ENCODE measurements at places on chromosomes 11 and 22.

- DNase-seq, result no peak
These were observed 1.2 kb downstream of the TSPAN32 start for GRCh38 chr11:2302896-2303626.

DNA sequence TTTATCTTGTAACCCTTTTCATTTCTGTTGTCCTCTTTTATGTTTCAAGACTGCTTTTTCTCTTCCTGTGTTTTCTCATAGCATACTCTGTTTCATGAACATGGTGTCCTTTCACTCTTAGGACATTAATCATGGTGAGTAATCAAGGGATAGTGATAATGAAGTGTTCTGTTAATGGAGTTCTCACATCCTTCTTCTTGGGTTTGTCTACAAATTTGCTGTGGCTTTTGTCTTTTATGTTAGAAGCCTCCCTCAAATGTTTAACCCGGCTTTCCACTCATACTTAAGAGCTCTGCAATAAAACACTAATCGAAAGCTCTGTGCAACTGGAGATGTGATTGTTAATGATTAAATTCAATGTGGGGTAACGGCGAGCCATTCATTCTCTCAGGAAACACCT is 593.6 kb downstream of the NELL1 start:
- no peak for DNase-seq

DNA sequence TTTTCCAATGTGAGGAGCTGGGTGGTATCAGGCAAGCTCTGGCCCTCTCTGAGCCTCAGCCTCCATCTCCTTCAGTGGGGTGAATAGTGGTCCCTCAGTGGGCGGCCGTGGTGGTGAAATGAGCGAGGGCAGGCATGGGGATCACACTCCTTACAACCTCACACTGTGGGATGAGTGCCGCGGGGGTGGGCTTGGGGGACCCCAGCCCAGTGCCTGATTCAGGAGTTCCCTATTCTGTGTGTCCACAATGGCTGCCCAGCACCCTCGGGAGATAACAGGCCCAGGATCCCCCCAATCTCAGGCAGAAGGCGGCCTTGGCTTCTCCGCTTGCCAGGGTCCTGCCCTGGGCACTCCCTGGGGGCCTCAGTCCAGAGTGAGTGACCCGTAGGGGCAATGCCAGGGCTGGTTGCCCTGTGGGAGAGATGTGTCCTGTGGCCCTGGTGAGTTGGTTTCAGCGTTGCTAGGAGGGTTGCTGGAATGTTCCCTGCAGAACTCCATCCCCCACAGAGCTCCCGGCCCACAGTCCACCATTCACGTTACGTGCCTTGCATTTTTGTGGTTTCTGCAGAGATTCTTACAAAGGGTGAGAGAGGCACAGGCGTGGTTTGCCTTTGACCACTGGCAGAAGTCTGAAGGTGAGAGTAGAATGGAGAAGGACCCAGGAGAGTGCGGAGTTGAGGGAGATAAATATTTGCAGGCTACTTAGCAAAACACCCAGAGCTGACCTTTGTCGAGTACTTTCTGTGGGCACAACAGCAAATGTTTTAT is 2.9 kb downstream of the ALDH3B1 start:
- DNase-seq, result no peak

DNA sequence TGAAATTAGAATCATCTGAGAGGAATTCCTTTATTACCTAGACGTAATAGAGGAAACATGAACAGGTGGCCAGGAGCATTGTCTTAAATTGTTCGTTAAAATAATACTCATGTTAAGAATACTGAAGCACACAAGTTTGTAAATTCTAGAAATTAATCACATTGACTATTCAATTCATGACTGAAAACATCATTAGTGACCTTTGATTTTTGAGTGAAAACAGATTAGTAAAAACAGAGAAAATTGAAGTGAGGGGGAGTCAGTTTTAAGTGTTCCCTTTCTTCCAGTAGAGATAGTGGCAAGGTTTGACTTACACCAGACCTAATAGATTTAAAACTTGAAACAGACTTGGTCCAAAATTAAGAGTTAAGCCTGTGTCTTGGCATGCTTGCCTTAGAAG is 1.4 kb downstream of the ZFP91 start:
- DNase-seq, result no peak

DNA sequence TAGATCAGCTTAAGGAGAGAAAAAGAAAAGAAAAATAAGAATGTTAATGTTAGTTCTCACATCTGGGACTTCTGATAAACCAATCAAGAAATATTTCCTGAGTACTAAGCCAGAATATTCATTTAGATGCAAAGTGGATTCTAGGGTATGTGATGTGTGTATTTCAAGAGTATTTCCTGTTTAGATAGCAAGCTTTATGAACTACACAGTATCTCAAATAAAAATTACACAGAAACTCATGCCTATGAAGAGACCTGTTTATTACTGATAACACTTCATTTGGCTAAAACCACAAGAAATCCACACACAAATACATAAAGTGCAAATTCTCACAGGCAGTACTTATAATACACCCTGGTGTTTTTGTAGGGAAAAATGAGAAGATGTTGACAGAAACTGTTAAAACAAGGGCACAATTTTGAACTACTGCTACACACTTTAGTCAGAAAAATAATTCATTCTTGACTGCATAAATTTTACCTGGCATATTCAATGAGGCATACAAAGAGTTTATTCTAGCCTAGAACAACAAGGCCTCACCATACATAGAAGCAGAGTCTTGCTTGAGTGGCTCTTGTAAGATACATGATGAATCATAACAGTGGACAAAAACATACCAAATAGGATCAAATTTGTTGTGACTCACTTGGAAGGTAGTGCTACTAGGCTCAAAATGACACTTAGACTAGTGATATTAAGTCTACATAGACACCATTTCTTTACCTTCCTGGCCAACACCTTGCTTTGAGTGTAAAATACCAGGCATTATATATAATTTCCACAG is 18.8 kb upstream of the P4HA3 start:
- DNase-seq, result no peak

DNA sequence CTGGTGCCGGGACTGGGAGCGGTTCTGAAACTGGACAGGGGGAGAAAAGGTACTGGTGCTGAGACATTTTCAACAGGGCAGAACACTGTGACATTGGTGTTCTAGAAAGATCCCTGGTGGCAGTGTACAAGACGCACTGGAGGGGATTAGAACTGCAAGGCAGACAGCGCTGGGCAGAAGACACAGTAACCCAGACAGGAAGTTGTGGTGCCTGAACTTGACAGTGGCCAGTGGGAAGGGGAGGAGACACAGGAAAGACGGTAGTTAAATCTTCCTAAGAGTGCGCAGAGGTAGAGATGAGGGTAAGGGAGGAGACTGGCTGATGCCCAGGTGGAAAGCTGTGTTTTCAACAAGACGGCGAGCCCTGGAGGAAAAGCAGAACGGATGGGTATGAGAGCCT is 24.5 kb downstream of the FAM227A start:
- DNase-seq, result no peak

GRCh38 chr11:124174001-124174583 is 9.1 kb upstream of the OR10D3 start:
- DNase-seq, result peak; percentile 74

GRCh38 chr22:44237290-44237689 is 56.6 kb downstream of the PARVG start:
- no peak for DNase-seq

DNA sequence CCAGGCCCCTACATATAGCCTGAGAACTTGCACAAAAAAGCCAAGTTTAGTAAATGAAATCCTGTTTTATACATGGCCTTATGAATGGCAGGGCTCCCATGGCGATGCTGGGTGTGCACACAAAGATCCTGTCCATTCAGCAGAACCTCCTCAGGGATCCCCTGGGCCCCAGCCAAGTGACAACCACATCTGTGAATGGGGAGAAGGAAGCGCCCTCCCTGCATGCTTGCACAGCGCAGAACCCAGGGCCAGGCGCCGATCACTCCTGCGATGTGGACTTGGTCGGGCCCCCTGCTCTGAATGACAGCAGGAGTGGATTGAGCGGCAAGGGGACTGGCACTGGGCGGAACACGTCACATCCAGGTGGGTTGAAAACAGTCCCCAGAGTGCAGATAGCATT is 4.5 kb upstream of the CDC42EP2 start:
- DNase-seq, result peak; percentile 54

DNA sequence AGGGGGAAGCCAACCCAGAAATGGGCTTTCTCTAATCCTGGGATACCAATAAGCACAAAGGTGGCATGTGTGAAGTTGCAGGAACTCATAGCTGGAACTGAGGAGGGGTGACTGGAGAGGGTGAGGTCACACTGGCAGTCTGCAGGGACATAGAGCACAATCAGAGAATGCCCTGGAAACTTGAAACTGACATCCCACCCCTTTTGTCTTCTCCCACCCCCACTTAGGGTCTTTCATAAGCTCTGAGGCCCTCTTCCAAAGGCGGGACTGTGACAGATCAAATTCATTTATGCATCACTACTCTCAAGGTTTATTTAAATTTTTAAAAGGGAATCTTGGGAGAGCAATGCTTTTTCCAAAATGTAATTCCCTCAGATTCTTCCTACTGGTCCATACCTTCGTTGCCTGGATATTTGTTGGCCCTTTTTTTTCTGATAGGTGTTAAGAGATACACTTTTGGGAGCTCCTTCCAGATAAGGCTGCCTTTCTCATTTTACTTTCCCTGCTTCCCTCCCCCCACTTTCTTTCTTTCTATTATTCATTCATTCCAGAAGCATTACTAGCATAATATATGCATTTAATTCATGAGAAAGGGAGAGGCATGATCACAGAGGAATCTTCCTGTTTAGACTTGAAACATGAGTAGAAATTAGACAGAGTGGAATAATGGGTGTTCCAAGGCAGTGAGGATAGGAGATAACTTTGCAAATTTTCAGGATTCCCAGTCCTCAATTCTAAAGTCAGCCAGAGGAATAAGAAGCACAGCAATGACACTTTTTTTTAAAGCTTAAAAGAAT is 14.8 kb downstream of the OR51E2 start:
- no peak for DNase-seq

- peak; percentile 18 for DNase-seq
These were observed 144.9 kb downstream of the ARHGAP42 start for GRCh38 chr11:100831929-100832494.

DNA sequence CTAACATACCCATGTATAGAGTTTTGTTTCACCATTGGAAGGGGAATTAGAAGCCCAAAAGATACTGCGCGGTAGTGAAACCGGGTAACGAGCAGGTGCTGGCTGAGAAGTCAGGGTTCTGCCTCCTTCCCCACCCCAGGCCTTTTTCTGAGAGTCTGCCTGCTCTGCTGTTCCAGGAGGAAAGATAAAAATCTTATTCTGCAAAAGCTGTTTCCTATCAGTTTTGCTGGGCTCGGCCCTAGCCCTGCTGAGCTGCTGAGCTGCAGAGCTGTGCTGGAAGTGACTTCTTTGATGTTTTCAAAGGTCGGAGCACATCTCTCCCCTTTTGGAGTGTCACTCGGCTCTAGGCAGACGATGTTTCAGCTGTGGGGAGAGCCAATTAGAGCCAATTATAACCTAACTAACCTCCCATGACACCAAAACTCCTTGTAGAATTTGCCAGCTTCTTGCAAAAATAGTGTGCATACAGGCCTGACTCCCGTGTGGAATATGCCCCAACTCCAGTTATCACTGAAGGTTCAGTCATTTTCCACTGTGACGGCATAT is 59.4 kb downstream of the SPATA19 start:
- no peak for DNase-seq

GRCh38 chr22:20524004-20524481 is 16.6 kb downstream of the MED15 start:
- no peak for DNase-seq

DNA sequence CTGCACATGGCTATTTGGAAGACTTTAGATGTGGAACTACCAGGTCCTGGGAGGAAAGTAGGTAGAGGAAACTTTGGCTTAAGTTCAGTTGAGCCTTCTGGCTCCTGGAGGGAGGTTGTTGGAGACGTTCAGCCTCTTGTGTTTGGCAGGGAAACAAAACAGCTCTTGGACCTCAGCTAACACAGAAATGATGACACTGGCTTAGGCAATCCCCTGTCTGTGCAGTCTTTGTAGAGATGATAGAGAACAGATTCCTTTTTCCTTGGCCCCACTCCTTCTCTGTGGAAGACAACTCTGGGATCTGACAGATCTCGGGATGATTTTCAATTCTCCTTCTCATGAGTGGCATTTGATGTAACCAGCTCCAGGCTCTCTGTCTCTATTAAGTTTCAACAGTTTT is 428.5 kb downstream of the TMEM135 start:
- no peak for DNase-seq

GRCh38 chr11:47003180-47003877 is 66.8 kb downstream of the CSTPP1 start:
- DNase-seq, result peak; percentile 57

DNA sequence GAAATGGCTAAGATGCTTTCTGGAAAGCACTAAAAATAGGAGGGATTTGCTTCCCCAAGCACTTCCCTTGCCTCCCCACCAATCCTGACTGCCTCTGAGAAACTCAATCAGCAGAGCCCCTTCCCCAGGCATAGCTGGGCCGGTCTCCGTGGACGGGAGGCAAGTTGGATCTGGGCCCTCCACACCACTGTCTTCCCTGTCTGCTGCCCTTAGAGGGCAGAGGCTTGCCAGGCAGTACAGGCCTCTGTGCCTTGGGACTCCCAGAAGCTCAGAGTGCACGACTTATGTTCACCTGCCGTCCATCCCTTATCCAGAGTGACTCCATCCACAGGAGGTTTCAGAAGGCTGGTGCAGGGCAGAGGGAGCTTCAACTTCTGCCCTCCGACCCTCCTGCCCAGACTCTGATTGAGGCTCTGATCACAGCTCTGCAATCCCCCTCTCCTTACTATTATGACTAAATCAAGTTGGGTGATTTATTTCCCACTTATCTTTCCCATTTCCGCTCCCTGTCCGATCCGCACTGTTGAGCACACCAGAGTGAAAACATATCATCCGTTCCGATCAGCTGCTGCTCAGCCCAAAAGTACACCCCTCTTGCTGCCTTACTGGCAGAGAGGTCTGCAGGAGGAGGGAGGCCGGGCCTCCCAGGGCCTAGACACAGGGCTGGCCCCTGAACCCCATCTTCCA is 71.8 kb downstream of the DSCAML1 start:
- DNase-seq, result peak; percentile 62

- DNase-seq, result no peak
These were observed 1558.9 kb downstream of the FAM181B start for GRCh38 chr11:81174646-81175330.

- DNase-seq, result no peak
These were observed 12.3 kb upstream of the TSKU start for GRCh38 chr11:76770642-76771445.

GRCh38 chr22:42901790-42902508 is 44.9 kb upstream of the ARFGAP3 start:
- peak; percentile 42 for DNase-seq

DNA sequence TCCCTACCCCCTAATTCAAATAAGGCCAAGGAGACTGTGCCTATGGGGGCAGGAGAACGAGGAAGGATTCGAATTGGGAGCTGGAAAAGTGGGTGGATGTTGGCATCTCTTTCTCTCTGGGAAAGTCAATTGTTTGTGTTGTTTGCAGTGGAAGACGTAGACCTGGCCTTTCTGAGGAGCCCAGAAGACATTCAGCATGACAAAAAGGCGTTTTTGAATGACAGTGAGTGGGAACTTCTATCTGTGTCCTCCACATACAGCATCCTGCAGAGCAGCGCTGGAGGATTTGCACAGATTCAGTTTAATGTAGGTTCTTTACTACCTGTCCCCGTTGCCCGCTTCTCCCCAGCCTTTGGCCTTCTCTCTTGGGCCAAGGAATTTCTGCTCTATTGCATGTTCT is 28.2 kb downstream of the HTR3B start:
- DNase-seq, result no peak
